ENCODE measurements at places on chromosomes 2 and 18. TPM values are rescaled to one million over a fixed set of nuclear protein-coding genes. Genes with fewer than 3 reads are reported as not detected.

DNA sequence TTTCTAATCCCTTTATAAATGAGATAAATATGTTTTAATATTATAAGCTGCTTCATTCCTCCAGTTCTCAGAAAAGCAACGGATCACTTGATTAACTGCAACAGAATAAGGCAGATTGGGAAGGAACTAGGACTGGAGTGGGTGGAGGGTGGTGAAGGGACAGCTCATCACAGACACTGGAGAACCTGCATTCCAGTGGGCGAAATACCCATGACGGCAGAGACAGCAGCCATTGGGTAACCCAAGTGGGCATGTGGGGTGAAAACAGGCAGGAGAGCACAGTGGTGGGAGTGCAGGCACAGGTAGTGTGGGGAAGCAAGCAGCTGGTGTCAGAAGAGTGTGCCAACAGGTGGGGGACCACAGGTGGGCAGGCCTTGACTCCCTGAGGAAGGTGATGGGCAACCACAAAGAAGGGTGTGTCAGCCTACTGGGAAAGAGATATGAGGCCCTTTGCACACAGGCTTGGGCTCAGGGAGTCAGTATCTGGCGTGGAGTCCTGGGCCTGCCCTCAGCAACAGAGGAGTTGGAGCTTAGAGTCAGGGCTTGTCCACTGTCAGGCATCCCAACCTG, 27.2 kb downstream of the DPYSL5 start:
- no peak for DNase-seq

DNA sequence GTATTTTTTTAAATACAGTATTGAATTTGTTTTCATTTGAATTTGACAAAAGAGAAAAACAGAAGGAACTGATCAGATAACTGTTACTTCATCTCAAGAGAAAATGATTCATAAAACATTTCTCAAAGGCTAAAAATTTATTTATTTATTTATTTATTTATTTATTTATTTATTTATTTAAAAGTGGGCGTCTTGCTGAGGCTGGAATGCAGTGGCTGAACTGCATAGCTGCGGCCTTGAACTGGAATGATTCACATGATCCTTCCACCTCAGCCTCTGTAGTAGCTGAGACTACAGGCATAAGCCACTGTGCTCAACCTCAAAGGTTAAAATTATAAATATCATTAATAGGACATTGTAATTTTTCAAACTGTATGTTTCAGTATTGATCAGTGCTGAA, 4.5 kb upstream of the PUM2 start:
- DNase-seq: no peak

DNA sequence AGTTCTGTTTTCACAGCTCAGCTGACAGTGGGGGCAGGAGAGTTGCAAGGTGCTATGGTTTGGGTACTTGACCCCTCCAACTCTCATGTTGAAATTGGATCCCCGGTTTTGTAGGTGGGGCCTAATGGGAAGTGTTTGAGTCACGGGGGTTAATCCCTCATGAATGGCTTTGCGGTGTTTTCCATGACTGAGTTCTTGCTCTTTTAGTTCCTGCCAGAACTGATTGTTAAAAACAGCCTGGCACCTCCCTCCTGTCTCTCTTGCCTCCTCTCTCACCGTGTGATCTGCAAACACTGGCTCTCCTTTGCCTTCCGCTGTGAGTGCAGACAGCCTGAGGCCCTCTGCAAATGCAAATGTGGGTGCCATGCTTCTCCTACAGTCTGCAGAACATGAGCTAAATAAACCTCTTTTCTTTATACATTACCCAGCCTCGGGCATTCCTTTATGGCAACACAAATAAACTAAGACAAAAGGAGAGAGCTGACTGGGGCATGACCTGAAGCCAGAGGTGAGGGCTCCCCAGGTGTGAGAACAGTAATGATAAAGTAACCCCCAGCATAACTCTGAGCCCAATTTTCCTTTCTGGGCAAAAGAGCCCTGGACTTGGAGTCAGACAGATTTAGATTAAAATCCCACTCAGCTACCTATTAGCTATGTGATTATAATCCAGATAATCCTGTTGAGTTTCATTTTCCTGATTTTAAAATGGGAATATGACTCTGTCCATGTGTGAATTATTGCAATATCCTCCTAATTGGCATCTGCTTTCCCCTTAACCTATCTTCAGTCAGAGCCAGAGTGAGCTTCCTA, 64.9 kb upstream of the CAPN13 start:
- DNase-seq: no peak

GRCh38 chr2:226850024-226850423, 14.2 kb downstream of the RHBDD1 start:
- DNase-seq: no peak

IL37 gene
- not detected for total RNA-seq

- no peak for DNase-seq
These were observed 46.1 kb upstream of the TWIST2 start for GRCh38 chr2:238801791-238802190.

- DNase-seq: no peak
These were observed 1389.8 kb upstream of the TMEFF2 start for GRCh38 chr2:193584522-193584938.

DNA sequence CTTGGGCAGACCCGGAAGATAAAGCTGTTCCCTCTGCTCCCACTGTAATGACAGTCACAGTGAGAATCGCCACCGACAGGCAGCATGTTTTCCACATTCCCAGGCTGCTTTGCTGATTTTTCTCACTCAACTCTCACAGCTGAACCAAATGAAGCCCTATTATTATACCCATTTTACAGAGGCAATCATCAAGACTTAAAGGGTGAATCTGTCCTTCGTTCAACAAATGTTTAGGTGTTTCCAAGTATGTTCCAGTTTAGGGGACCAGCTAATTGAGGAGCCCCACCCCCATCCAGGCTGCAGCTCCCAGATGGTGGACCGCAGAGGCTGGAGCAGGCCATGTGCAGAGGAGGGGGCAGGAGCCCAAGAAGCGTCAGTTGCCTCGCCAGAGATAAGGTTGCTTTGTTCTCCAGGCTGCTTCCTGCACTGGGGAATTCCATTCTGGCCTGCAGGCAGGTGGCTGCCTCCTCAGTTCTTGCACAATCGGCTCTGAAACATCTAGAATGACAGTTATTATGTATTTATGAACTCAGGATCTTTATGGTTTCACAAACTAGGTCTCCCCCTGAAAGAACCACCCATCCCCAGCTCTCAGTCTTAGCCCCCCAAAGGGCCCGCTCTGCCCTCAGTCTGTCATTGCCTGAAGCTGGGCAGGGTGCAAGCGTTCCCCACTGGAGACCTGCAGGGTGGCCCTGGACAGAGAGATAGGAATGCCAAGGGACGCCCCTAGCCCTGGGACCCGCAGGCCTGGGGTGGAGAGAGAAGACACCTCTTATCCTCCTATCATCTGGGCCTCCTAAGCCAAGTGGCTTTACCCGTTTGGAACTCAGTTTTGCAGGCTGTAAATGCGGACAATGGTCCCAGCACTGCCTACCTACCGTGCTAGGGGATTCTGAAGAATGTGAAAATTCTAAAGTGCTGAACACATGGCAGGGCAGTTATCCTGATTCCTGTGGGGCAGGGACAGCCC, 49.1 kb upstream of the MYCN start:
- no peak for DNase-seq

DNA sequence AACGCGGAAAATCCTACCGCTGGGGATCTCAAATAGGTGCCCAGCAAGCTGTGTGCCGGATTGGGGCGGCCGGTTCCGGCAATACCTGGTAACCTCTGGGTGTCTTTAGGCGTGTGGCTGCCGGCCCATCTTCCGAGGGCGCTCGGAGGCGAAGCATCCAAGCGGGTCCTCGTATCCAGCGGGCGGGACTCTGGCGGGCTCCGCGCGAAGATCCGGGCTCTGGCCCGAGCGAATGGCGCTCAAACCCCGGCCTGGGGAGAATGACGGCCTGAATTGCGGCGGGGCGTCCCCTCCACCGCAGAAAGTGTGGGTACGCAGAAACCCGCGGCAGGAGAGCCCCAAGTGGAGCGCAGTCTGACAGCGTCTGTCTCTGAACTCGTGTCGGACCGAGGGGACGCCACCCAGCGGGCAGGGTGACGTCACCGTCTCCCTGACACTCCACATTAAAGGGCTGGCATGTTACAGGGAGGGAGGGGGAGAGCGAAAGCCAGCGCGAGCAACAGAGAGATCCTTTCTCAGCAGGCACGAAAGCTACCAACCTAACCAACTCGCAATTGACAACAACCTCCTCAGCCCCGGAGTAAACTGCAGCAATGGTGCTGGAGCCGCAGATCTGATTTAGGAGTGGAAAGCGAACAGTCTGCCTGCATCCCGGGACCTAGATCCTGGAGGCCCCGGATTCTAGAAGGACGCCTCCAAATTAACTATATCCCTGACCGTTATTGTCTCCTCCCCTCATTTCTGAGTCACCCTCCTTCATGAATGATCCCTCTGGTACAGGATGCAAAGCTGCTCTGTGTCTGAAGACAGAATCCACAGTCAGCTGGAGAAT, at the start of gene SKOR2:
TSS of gene SKOR2 (minus strand) at position 372 of the 832 bp plus-strand sequence. CDS start 2,477 bp downstream, outside the sequence.
- DNase-seq: no peak

CRACDL gene
- total RNA-seq: 0.55 TPM

GRCh38 chr2:25700221-25700660, 26.9 kb upstream of the DTNB start:
- no peak for DNase-seq

GRCh38 chr18:3248062-3248657, 559 bp downstream of the MYL12A start:
- DNase-seq: peak; percentile 78

LHCGR gene
- total RNA-seq: not detected

GRCh38 chr2:175312137-175312536, 130.6 kb upstream of the ATP5MC3 start:
- no peak for DNase-seq

DNA sequence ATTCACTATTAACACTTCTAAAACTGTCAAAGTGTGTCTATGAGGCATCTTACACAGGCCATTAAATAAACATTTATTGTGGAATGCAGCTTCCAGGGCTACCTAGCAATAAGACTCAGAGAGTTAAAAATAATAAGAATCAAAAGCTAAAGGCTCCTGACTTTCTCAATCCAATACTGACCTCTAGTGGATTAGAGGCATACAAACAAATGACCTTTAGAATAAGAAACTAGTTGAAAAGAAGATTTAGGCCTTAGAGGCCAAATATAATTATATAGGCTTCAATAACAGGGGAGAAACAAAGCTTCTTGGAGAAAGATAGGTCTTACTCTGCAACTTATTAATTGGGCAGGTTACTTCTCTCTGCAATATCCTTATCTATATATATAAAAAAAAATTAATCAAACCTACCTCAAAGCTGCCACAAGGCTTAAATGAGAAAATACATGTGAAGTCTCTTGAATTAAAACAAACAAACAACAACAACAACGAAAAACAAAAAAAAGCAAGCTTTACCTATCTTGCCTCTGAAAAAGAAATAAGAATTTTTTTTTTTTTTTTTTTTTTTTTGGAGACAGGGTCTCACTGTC, 246.1 kb downstream of the EXOC6B start:
- DNase-seq: no peak

DNA sequence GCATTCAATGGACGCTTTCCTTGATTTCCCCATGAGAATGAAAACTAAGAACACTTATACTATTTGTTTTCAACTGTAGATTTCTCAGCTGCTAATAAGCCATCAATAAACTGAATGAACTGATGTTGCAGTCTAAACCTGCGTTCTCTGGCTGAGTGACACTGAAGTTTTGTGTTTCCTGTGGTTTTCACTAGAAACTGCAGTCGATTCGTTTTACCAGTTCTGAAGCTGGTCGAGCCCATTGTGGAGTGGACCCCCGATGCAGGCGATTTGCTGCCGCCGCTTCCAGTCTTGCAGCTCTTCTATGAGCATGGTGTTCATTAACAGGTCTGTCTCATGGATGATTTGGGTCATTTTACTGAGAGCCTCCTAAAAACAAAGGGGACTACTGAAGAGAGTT, 50.6 kb upstream of the STAT1 start:
- no peak for DNase-seq

- no peak for DNase-seq
These were observed 18.2 kb downstream of the LMAN1 start for GRCh38 chr18:59340817-59341216.

ZNF521 gene
- total RNA-seq: 12.0 TPM

DNA sequence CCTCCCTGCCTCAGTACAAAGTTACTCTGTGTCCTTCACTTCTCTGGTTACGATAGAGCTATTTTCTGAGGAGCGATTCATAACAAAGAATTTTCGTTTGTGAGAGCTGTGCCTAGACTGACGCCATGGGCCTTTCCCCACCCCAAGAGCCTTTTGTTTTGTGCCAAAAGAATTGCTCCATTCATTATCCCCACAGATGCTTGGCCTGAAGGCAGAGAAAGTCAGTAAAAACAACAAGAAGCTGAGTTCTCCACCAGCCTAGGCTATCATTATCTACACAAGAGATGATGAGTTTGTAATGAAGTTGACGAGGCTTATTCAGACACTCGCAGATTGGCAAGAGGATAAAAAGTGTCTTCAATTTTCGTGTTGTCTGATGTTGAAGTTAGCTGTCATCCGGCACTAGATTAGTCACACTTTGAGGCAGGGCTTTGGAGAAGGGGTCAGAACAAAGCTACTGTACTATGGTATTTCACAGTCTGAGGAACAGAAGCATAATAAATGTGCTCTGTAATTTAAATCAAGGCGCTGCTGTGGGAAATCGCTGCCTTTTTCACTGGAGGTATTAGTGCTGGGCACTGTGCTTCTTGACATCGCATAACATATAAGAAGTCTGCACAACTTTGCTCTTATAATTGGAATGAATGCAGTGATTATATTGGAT, 278.4 kb upstream of the FIGN start:
- DNase-seq: no peak

TBR1 gene
- not detected for total RNA-seq

- DNase-seq: no peak
These were observed 686.5 kb downstream of the EPHA4 start for GRCh38 chr2:220885593-220885992.

LDAH gene
- total RNA-seq: 7.6 TPM

CLEC4F gene
- total RNA-seq: not detected

GRCh38 chr18:76791106-76791505, 31.3 kb upstream of the ZNF236 start:
- no peak for DNase-seq

DNA sequence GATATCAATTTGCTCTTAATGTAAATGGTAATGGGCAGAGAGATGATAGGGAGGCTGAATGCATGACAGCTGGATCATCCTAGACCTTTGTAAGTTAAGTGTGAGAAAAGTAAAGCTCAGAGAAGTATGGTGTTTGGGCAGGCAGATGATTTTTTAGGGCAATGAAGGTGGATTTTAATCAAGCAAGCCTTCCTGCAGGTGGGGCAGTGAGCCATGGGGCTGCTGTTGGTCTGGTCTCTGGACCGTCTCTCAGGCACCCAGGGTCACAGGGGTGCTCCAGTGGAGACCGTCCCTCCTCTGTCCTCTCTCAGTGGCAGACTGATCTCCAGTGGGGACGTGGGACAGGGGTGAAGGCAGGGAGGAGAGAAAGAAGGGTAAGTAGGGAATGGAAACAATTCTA, 69.8 kb upstream of the STK17B start:
- DNase-seq: no peak

DNA sequence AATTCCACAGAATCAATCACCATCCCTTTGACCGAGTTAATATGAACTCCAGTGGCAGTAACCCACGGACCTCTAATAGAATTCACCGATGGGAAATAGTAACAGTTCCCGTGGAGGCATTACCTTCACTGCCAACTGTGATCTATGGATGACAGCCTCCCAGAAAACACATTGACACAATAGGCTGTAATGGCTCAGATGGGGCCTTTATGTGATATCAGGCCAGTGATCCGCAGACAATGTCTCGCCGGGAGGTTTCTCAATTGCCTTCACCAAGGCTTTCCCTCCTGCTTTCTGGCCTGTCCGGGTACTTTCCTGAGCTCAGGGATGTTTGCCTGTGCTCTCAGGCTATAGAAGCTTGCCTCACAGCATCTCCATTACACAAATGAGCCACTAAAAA, 34.4 kb upstream of the KLF7 start:
- no peak for DNase-seq

TSPYL6 gene
- 0.16 TPM for total RNA-seq
